Hypothalamus (tissue), 51 donors: ENCODE measurements at places on chromosomes 13 and 19.
A peak's percentile ranks its signal among the peaks of the same experiment; 100 is the strongest.

DNA sequence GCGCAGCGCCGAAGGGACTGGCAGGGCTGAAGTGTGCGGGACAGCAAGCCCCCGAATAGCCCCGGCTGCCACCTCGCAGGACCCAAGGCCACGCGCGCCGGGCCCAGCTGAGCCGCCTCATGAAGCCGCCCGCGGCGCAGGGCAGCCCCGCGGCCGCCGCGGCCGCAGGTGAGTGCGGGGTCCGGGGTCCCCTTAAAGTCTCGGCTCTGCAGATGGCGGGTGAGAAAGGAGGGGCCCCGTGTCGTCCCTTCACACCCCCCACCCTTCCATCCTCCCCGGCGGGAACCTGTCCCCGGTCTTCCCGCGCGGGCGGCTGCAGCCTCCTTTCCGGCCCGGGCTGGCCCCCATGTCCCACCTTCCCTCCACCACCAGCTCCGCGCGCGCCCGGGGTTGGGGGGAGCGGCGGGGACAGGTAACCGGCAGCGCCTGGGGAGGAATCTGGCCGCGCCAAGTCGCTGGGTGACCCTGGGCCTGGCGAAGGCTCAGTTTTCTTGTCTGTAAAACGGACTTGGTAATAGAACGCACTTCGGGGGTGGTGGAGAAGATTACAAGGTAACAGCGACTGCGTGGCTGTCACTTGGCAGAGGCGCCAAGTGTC lies 338 bp downstream of the RGCC start:
- DNase-seq = no peak

DNA sequence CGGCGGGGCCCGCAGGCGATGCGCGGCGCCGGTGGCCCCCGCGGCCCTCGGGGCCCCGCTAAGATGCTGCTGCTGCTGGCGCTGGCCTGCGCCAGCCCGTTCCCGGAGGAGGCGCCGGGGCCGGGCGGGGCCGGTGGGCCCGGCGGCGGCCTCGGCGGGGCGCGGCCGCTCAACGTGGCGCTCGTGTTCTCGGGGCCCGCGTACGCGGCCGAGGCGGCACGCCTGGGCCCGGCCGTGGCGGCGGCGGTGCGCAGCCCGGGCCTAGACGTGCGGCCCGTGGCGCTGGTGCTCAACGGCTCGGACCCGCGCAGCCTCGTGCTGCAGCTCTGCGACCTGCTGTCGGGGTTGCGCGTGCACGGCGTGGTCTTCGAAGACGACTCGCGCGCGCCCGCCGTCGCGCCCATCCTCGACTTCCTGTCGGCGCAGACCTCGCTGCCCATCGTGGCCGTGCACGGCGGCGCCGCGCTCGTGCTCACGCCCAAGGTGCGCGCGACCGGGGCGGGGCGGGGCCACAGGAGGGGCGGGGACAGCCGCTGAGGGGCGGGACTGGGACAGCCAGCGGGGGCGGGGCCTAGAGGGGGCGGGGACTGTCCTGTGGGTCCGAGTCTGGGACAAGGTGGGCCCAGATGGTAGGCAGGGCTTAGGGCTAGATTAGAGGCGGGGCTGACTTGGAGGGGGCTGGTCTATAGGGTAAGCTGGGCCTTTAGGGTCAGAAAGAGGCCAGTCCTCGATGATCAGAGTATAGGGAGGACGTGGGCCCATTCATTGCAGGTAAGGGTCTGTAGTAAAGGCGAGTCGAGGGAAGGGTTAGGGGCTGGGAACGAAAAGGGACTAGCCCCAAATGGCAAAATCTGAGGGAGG lies 5.1 kb downstream of the GRIN2D start:
- peak; percentile 11 for DNase-seq

GRCh38 chr13:37059848-37060192 lies 332 bp upstream of the SUPT20H start:
- DNase-seq = no peak

DNA sequence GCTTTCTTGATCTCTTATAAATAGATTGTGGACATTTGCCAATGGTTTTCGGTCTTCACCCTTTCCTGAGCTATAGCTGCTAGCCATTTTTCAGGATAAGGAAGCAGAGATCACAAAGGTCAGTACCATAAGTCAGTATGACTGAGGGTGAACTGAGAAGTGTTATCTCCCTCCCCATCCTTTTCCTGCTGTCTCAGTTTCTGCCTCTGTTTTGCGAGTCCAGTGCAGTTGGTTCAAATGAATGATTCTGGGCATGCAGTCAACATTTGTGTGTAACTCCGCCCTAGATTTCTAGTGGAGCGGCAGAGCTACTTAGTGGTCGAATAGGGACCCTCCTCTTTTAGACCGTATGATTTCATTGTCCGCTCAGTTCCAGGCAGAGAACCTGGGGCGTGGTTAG lies 460.8 kb upstream of the ARGLU1 start:
- DNase-seq = no peak

GRCh38 chr19:6413721-6414643 lies 10.6 kb downstream of the KHSRP start:
- DNase-seq = no peak

DNA sequence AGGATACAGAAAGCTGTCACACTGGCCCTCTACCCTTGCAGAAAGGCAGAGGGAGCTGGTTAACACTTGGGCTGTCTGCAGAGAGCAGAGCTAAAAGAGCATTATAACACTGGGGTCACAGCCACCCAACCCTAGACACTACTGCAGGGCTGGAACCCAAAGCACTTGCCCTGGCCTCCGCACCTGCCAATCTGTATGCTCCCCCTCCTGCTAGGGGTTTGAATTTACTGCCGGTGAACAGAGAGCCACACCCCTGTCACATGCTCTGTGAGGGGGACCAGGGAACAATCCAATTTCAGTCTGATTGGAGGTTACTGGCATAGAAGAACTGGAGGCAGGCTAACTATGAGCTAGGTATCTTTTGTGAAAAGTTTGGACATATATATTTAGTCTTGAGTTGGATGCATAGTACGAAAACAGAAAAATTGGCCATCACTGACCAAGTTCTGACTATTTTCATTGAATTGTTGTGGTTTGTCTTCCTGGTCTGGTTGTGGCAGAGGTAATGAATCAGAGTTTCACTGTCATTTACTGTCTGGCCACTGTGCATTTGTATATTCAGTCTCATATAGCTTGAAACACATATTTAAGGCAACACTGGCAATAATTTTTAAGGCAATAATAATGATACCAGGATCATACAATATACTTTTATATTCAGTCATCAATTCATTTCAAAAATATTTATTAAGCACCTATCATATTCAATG lies 504.3 kb upstream of the ATXN8OS start:
- DNase-seq = no peak

- no peak for DNase-seq
Observed at GRCh38 chr19:43616306-43616705, 3.1 kb downstream of the ZNF428 start.

GRCh38 chr13:38965281-38965680 lies 25.4 kb downstream of the STOML3 start:
- DNase-seq = no peak

DNA sequence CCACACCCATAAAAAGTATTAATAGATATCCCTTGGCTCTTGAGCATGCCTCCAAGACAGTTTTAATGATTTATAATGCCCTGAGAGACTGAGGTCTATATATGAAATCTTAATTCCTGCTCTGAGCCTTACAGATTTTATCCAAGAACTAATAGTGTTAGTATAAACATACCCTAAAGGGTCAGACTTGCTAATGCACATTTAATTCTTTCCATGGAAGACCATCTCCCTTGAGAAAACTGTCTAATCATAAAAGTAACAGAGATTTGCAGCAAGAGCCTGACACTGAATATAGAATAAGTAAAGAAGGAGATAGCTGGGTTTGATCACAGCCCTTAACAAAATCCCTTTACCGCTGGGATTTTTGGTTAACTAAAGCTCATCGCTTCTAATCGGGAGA lies 650.8 kb upstream of the KLF12 start:
- no peak for DNase-seq

DNA sequence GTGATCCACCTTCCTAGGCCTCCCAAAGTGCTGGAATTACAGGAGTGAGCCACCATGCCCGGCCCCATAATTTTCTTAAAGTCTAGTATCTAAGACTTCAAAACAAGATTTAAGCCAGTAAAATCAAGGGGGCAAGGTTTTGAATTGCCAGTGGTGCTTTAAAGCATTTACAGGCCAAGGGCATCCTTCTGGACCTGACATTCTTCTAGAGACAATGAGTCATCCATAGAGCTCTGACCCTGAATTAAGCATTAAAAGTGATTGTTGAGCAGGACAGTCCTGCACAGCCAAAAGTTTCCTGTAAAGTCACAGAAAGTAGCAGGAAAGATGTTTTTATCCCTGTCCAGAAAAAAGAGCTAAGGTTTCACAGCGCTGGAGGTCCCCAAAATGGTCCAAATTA lies 50.9 kb upstream of the ATP12A start:
- no peak for DNase-seq

DNA sequence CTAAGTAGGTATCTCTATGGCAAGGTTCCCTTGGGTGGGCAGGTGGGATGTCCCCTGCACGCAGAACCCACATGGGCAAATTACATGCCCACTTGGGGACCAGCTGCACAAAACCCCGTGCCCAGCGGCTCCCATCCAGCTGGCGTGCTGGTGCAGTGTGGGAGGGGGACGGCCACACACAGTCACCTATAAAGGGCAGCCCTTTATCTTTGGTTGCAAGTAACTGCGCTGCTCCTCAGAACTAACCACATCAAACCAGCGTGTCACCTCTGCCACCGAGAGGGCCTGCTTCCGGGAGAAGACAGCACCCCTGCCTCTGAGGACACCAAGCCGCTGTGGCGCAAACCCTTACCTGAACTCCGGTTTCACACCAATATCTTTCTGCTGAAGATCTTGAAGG lies 32.2 kb downstream of the ANKRD27 start:
- DNase-seq = no peak

DNA sequence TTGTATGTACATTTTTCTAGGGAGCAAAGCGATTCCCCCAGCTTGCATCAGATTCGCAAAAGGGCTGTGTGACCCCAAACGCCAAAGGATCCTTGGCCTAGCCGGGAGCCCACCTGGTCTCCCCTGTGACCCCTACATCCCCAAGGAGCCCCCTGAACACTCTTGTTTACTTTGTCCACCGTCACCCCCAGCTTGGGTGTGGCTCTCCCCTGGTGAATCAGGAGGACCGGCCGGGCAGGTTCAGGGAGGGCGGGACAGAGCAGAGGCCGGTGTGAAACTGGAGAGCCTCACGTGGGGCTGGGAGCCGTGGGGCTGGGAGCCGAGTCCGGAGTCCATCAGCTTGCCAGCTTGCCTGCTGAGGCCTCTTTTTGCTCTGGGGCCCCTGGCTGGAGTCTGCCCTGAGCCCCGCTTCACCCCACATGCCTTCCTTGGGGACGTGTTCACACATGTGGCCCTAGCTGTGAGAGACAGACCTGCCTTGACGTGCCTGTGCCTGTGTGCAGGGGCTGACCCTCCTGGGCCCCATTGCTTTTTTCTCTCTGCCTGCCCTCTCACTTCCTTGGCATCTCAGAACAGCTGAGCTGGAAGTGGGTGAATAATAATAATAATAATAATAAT lies 2.0 kb downstream of the ITPKC start:
- no peak for DNase-seq

GRCh38 chr13:113978741-113979481 lies 5.0 kb upstream of the C13orf46 start:
- DNase-seq = no peak

DNA sequence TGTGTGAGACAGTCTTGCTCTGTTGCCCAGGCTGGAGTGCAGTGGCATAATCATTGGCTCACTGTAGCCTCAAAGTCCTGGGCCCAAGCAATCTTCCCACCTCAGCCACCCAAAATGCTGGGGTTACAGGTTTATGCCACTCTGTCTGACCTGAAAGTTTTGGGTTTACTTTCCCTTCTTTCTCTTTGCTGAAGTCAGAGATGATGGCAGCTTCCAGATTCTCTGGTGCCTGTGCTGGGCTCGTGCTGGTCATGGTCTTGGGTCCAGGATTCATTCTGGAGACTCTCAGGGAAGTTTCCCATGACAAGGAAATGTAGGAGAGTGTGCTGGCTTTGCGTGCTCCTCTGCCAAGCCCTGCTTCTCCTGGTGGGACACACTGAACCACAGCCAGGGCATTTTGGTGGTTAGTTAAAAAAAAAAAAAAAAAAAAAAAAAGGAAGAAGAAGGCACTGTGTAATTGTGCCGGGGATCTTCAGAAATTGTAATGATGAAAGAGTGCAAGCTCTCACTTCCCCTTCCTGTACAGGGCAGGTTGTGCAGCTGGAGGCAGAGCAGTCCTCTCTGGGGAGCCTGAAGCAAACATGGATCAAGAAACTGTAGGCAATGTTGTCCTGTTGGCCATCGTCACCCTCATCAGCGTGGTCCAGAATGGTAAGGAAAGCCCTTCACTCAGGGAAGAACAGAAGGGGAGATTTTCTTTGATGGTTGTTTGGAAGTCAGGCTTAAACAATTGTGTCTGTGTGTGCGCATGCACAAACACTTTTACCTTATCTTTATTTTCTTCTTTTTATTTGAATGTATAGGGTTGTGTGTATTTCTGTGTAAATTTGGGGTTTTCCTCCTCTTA lies at the start of gene ALOX5AP:
Gene ALOX5AP (plus strand): TSS at position 519 of the 847 bp plus-strand sequence. CDS start 63 bp downstream, at position 582.
- DNase-seq = no peak

GRCh38 chr13:77810430-77810829 lies 108.2 kb downstream of the EDNRB start:
- no peak for DNase-seq

DNA sequence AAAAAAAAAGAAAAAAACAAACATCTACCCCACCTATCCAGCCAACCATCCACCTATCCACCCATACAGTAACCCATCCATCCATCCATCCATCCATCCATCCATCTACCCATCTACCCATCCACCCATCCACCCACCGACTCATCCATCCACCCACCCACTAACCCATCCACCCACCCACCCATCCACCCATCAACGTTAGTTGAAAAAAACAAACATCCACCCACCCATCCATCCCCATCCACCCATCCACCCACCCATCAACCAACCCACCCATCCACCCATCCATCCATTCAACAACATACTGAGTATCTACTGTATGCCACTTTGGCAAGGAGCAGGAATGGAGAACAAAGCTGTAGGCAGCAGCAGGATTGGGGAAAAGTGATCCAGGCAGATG lies 6.1 kb upstream of the AP3D1 start:
- DNase-seq = no peak

- no peak for DNase-seq
Observed at GRCh38 chr13:44756276-44756810, 180.2 kb upstream of the TSC22D1 start.

DNA sequence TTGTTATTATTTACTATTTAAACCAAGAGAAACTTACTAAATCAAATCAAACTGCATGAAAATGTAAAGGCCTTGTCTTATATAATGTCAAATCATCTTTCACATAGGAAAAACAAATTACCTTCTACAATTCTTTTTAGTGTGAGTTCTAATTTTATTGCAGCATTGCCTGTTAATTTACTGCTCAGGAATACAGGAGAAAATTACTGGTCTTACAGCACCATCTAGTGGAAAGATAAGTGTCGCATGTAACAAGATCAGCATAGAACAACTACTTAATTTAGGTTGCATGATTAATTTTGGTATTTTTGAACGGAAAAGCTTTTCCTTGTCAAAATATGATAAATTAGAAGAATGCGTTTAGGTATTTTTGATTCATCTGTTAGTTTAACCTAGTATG lies 502.7 kb downstream of the UQCRFS1 start:
- DNase-seq = no peak
